Substantia nigra (tissue), 51 donors: ENCODE measurements at places on chromosomes 7 and 10.

- DNase-seq, result no peak
Observed at GRCh38 chr10:123135415-123136141, at the start of gene HMX3. HMX3 (plus strand) TSS chr10:123135970; CDS start chr10:123136051, 81 bp downstream.

- DNase-seq, result no peak
Observed at GRCh38 chr10:72523062-72523461, 102.8 kb downstream of the MICU1 start.

GRCh38 chr10:17831341-17831740 lies 22.2 kb downstream of the MRC1 start:
- DNase-seq, result no peak

DNA sequence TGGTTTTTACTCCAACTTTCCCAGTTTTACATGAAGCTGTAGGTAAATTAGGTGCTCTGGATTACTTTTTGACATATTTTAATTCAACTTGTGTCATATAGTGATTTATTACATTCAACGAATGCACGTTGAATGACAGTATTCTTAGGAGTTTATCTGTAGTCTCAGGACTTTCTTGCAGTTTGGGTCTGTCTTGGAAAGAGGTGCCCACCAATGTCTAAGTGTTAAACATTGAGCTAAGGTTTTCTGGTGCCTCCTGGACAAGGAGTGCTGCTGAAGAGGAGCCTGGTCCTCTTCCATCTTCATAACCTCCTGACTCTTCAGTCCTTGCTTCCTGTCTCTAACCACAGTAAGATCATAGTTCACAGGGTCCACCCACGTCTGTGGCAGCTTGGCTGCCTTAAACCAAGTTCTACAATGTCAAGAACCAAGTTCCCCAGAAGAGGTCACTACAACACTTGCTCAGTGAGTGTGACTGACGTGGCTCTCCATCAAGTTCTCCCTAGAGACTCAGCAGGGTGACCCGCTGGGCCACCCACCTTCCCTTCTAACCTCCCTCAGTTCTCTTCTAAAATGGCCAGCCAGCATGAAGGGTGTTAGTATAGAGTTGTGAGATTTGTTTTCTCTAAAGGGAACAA lies 6.1 kb downstream of the NPY start:
- no peak for DNase-seq

GRCh38 chr7:8435590-8436545 lies 2.5 kb downstream of the NXPH1 start:
- no peak for DNase-seq

DNA sequence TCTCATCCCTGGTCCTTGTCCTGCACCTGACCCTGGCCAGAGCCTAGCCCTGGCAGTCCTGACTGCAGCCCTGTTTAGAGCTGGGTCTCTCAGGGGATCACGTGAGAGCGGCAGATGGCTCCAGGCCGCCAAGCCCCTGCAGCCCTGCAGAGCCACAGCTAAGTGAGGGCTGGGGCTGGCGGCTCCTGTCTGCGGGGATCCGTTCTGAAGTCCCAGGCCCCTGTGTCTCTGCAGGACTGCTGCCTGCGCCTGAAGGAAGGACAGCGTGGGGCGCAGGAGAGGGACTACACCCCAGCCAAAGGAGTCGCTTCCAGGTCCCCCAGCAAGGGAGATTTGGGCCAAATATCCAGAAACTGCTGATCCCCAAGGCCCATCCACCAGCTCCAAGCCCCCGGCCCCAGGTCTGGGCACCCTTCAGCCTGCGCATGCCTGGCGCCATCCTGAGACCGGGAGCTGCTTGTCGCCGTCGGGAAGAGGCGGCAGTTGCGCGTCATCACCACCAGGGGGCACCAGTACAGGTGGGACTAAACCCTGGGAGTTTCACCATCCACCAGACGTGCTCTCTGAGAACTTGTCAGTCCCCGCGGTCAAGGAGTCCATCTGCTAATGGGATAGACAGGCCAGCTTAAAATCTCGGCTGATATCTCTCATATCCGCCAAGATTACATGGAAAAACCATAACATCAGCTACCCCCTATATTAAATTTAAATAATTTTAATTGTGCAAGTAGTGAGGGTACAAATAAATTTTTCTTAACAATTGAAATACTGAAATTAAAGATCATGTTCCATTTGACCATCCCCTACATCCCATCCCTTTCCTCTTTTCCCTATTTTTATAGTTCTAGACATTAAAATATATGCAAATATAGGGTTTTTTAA lies 25.1 kb upstream of the GHRHR start:
- peak; percentile 69 for DNase-seq

GRCh38 chr7:157008206-157009169 lies 2.0 kb downstream of the MNX1 start:
- DNase-seq, result no peak

DNA sequence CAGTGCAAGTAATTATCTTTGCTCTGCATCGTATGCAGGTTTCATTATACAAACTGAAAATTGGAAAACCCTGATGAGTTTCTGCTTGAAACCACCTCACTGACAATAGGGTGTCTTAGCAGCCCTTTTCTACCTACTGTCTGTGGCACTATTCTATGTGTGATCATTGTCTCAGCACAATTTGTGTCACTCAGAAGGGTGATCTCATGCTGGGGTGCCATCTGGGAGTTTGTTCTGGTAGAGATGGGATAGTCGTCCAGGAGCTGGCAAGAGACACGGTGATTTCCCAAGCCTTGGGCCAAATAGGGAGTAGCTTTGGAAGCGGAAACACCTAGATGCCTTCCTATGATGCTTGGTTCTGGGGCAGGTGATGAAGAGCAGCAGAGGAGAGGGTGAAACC lies 186.3 kb downstream of the FRMD4A start:
- DNase-seq, result no peak

DNA sequence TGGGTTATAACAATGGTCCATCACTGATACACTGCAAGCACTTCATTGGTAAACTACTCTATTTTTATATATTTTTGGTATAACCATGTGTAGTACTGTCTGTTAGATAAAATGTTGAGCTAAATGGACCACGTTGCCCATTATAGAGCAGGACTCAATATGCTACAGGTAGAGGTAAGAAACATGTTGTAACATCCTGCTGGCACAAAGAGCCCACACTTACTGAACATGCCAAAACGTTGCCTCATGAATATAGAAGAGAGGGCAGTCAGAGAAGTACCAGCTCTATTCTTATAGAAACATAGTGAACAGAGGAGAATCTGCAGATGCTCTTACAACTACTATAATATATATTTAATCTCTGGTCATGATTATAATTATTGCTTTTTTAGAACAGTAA lies 18.4 kb upstream of the MET start:
- no peak for DNase-seq

DNA sequence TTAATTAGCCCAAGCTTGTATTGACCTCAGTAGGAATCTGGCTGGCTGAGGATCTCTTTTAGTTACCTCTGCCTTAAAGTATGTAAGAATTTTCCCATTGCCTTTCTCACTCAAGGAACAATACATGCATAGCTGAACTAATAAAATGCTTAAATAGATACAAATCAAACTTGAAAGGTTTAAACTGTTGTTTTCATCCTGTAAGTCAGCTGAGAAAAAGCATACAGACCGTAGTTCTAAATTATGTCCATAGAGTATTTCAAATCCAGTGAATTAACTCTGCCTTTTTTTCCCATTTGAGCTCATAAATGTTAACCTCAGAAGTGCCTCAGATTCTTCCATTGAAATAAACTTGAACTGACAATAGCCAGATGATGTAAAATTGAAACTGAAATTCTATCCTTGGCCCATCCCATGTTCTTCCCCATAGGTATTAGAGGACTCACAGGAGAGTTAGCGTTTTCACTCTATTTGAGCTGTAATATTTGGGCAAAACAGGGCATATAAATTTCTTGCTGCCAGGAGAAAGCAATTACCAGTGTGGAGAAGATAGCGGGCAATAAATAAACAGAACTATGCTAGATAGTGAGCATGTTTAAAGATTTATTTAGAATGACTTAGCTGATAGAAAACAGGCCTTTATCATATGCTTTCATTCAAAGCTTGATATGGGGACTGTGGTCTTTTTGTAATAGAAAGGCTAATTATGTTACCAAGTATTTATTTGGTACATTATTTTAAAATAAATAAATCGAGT lies 163.7 kb downstream of the WNT2 start:
- DNase-seq, result no peak

GRCh38 chr10:131652438-131653139 lies 248.2 kb upstream of the PPP2R2D start:
- no peak for DNase-seq

DNA sequence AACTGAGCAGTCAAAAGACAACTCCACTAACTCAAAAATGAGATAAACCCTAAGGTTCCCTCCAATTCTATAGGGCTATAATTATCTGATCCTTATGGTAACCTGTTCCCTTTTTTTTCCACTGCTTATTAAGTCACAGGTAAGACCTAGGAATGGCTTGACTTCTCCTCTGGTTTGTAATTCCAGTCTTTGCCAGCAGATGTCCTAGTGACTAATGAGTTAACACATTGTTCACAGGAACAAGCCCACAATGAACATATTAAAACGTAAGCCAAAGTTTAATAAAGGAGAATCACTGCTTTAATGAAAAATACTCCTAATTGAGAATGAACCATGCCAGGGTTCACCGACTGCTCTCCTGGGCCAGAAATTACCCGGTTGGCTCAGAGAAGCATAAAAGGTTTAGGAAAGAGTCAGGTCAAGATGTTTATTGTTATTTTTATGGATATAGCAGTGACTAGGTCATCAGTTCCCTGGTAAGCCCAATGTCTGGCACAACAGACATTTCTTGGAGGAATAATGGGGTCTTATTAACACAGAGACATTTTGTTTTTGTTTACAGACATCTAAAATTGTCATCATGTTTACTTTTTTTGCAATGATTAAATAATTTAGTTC lies 120.1 kb downstream of the ELAPOR2 start:
- DNase-seq, result no peak

- DNase-seq, result no peak
Observed at GRCh38 chr7:88546808-88547207, 212.7 kb upstream of the ZNF804B start.

GRCh38 chr10:73785721-73786511 lies 510 bp downstream of the ZSWIM8 start:
- DNase-seq, result no peak

- no peak for DNase-seq
Observed at GRCh38 chr10:69089638-69090599, 2.0 kb downstream of the SRGN start.

GRCh38 chr7:32219416-32219815 lies 149.2 kb upstream of the PDE1C start:
- DNase-seq, result no peak

DNA sequence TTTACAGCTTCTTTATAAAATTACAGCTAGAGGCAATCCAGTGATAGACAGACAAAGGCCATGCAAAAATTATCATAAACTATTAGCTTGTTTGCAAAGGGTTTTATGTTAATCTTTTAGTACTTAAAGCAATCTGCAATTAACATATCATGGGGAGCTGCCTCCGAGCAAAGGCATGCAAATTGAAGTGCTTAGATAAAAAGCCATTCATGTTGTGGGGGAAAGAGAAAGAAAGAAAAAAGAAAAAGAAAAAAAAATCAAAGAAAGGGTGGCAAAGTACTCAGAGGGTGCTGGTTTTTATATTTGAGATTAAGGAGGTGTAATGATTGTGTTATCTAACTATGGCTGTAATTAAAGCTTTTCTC lies 799.5 kb downstream of the LRMDA start:
- DNase-seq, result no peak

DNA sequence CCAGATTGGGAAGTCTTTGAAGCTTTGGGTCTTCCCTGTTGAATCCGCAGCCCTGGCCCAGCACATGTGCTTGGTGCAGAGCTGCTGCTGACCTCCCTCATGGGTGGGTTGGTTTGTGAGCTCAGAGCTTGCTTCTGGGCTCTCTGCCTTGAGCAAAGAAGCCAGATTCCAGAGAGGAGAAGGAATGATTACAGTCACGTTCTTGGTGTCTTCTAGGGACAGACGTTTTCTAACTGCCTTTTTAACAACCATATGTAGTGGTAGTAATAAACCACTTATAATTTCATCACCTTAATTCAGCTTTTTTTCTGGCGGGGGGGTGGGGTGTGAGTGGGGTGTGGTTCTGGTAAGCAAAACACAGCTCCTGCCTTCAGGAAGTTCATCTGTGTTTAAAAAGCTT lies 39.5 kb downstream of the LRMDA start:
- no peak for DNase-seq

DNA sequence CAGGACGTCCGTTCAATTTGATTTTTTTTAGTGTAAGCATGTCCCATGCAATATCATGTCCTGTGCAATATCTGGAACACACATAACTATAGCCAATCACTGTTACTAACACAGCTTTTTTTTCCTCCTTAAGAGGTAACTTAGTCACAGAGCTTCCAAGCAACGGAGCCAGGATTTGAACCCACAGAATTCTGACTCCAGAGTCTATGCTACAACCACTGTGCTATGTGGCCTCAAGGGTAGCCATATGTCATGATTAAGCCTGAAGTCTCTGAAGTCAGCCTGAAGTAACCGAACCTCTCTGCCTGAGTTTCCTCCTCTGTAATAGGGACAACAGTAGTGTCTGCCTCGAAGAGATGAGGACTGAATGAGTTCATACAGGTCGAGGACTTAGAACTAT lies 42.2 kb upstream of the TCF7L2 start:
- DNase-seq, result no peak

DNA sequence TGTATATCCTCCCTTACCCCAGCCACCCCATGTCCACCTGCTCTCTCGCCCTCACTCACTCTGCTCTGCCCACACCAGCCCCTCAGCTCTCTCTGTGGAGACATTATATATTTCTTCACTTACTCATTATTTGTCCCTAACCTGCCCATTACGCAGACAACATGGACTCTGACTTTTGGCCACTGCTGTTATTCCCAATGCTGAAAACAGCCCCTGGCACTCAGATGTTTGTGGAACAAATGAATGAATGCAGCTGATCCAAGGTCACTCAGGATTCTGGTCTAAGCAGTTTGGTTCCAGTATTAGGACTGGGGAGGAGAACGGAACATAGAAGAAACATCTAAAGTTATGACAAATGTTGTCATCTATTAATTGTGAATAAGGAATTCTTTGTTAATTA lies 26.7 kb downstream of the GNA12 start:
- DNase-seq, result no peak

- no peak for DNase-seq
Observed at GRCh38 chr10:130198651-130199050, 62.5 kb downstream of the GLRX3 start.

DNA sequence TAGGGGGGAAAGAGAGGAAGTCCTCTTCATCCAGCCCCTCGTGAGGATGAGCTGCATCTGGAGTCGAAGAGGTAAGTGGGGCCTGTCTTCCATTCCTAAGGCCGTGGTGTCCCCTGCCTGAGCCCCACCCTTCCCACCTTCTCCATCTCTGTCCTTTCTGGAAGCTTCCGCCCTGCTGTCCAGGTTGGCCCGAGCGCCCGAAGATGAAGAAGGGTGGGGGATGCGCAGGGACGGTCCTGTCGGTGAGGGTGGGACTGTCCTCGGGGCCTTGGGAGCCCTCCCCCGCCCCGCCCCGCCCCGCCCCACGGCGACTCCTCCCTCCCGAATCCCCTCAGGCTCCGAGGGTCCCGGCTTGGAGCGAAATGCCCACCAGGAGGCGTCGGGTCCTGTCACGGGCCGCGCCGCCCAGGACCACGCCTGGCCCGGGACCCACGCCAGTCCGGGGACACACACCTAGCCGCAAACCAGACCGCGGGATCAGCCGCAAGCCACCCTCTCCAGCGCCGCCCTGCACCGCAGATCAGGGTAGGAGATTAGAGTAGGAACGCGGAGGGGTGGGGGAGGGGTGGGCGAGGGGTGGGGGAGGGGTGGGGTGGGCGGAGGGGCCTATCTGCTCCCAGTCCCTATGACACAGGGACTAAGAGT lies 15.3 kb downstream of the GPRIN2 start:
- no peak for DNase-seq
